Hair follicular keratinocyte (primary cell): ENCODE measurements at places on chromosomes 5 and 9. TPM values are rescaled to one million over a fixed set of nuclear protein-coding genes. Genes with fewer than 3 reads are reported as not detected.

Gene GPBP1
- total RNA-seq = 33.7 and 33.9 TPM in 2 replicates

Gene FNBP1
- 7.1 and 13.3 TPM in 2 replicates for total RNA-seq

Gene RASGEF1C
- not detected in 2 replicates for total RNA-seq

Gene PCA3
- not detected in 2 replicates for total RNA-seq

Gene PLEKHG4B
- under 0.01 and 0.04 TPM in 2 replicates for total RNA-seq

Gene ROR2
- not detected in 2 replicates for total RNA-seq

Gene LPAR1
- total RNA-seq = 21.4 and 29.0 TPM in 2 replicates

Gene CENPK
- total RNA-seq = 10.5 and 21.7 TPM in 2 replicates

Gene SLIT3
- total RNA-seq = 1.3 and 13.8 TPM in 2 replicates

Gene FOXD1
- 3.3 and 6.6 TPM in 2 replicates for total RNA-seq

Gene QRFP
- total RNA-seq = not detected in 2 replicates

Gene TAF11L3
- total RNA-seq = not detected in 2 replicates

Gene SLC46A2
- not detected in 2 replicates for total RNA-seq

Gene ZNF608
- total RNA-seq = 0.95 and 3.5 TPM in 2 replicates

Gene INSL4
- total RNA-seq = not detected in 2 replicates

Gene ANGPTL2
- total RNA-seq = 0.08 TPM in 2 replicates

Gene TSSK1B
- total RNA-seq = 0.04 and 0.08 TPM in 2 replicates
